ENCODE measurements at places on chromosomes 3 and 15.

GRCh38 chr3:135125171-135125801, 330.2 kb downstream of the EPHB1 start:
- no peak for DNase-seq

GRCh38 chr3:197394464-197395321, 96.3 kb upstream of the DLG1 start:
- no peak for DNase-seq

GRCh38 chr15:33587773-33588172, 277.0 kb downstream of the RYR3 start:
- no peak for DNase-seq

- DNase-seq: no peak
Observed at GRCh38 chr3:46239952-46240351, 2.3 kb upstream of the CCR3 start.

GRCh38 chr3:74789111-74789510, 174.7 kb upstream of the CNTN3 start:
- DNase-seq: no peak

DNA sequence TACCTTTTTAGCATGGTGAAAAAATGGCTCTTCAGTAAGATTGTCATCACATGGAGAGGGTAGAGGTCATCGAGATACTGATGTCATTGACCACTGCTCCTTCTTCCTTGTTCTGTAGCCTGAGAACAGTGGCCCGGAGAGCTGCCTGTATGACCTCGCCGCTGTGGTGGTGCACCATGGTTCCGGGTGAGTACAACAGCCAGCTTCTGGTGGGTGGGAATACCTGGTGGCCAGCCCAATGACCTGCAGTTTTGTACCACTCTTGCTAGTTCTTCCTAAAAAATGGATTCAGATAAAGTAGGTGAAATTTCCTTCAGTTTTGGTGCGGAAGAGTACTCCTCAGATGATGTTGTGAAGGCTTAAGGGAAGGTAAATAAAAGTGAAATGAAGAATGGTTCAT, 8.4 kb upstream of the FBXL22 start:
- DNase-seq: no peak

- no peak for DNase-seq
Observed at GRCh38 chr3:162295323-162295983, 798.8 kb downstream of the OTOL1 start.

DNA sequence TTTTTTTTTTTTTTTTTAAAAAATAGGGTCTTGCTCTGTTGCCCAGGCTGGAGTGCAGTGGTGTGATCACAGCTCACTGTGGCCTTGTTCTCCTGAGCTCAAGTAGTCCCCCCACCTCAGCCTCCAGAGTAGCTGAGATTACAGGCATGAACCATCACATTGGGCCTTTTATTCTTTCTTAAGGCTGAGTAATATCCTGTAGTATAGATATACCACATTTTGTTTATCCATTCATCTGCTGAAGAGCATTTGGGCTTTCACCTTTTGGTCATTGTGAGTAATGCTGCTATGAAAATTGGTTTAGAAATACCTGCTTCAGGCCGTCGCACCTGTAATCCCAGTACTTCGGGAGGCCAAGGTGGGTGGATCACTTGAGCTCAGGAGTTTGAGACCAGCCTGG, 42.6 kb downstream of the PAQR5 start:
- DNase-seq: no peak

- no peak for DNase-seq
Observed at GRCh38 chr3:142706321-142707127, 17.3 kb upstream of the TRPC1 start.

- no peak for DNase-seq
Observed at GRCh38 chr15:75545064-75545463, 34.1 kb downstream of the PTPN9 start.

- no peak for DNase-seq
Observed at GRCh38 chr15:57298843-57299550, 77.3 kb upstream of the CGNL1 start.

DNA sequence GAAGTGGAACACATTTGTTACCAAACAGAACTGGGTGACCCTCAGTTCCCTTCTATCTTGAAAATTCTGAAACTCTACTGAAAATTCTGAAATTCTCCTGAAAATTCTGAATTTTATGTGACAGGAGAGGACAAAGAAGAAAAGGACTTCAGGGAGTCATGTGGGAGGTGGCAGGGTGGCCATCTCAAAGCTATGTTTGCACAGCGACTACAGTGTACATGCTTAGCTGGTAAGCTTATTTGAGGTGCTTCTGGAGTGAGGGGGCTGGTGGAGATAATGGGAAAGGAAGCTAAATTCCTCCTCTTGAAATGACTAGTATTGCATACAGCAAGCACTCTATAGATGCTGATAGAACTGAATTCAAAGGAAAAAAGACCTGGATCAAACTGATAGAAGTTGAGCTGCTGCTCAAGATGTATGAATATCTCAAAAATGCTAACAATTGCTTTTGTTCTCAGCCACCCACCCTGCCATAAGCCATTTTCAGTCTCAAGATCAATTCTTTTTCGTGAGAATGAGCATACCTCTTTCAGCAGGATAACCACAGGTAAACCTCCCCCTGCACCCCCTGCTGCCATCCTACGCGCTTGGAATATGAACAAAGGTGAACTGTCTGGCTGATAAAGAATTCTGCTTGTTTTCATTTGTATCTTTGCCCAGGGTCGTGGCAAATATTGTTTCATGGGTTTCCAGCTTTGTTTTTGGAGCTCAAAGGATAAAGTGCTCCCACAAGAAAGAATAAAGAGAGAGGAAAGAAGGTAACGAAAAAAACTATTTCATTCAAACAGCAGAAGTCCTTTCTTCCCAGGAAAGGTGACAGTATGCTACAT, 16.6 kb upstream of the ARHGEF3 start:
- no peak for DNase-seq

DNA sequence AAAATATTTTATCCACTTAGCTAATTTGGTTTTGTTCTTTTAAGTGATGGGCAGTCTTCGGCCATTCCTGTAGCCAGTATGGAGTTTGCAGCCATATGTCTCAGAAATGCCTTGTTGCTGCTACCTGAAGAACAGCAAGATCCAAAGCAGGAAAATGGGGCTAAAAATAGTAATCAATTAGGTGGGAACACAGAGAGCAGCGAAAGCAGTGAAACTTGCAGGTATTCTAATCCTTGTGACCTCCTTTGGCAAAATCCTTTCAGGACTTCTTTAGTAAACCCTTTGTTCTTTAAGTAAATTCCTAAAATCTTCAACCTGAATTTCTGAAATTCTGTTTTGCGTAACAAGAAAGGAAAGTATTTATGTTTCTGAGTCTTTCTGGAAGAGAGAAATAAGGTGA, 49.8 kb downstream of the CNOT10 start:
- DNase-seq: no peak

DNA sequence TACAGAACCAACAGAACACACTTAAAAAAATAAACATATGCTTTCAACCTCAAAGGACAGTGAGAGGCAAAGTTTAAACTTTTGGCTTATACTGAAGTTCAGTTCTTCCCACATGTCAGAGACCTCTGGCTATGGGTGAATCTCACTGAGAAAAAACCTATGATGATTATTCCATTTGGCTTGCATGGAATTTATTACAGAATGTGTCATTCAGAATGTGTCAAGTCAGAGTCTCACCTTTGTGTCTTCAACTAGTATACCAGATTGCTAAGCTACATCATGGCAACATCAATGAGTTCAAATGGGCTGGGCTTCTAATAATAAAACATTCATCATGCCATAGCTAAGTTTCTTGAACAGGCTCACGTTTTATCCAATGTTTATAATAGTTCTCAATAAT, 987.0 kb downstream of the NTRK3 start:
- DNase-seq: no peak

- peak; percentile 80 for DNase-seq
Observed at GRCh38 chr3:120102232-120102631, 8.0 kb upstream of the GSK3B start.
